ENCODE measurements at places on chromosomes 3 and 15.

- no peak for DNase-seq
Measured at GRCh38 chr3:87358066-87358465, 81.7 kb upstream of the POU1F1 start.

DNA sequence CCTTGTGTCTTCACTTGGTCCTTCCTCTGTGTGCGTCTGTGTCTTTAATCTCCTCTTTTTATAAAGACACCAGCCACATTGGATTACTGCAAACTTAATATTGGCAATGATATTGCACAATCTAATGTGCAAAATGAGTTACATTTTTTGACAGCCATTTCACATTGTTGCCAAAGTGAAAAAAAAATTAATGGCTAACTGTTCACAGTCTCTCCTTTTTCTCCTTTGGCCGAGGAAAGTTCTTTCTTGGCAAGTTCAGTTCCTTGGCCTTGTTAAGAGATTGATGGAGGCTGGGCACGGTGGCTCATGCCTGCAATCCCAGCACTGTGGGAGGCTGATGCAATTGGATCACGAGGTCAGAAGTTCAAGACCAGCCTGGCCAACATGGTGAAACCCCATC lies 62.2 kb upstream of the ZNF280D start:
- DNase-seq: peak; percentile 29

- DNase-seq: no peak
Measured at GRCh38 chr15:83243634-83244033, 36.0 kb upstream of the HDGFL3 start.

DNA sequence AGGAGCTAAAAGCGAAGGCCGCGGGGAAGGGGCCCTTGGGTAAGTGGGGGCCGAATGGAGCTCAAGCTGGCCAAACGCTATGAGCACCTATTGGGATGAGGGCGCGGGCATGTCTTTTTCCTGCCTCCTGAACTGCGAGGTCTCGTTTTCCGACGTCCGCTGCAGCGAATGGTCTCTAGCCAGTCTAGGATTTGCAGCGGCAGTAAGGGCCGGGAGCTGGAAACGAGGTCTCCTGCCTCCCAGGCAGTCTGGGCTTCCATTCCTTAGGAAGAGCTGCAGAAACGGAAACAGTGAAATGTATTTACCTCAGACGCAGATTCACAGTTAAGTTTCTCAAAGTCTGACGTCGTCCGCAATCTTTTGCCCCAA lies 517 bp downstream of the TMA7 start:
- no peak for DNase-seq

GRCh38 chr3:5250467-5251195 lies 63.1 kb downstream of the EDEM1 start:
- no peak for DNase-seq

DNA sequence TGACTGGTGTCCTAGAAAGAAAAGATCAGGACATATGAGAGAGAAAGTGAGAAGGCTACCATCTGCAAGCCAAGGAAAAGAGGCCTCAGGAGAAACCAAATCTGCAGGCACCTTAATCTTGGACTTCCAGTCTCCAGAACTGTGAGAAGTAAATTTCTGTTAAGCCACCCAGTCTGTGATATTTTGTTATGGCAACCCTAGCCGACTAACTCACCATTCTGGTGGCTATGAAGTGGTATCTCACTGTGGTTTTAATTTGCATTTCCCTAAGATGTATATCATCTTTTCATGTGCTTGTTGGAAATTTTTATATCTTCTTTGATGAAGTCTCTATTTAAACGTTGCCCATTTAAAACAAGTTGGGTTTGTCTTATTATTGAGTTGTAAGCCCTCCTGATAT lies 40.6 kb downstream of the ILDR1 start:
- no peak for DNase-seq

DNA sequence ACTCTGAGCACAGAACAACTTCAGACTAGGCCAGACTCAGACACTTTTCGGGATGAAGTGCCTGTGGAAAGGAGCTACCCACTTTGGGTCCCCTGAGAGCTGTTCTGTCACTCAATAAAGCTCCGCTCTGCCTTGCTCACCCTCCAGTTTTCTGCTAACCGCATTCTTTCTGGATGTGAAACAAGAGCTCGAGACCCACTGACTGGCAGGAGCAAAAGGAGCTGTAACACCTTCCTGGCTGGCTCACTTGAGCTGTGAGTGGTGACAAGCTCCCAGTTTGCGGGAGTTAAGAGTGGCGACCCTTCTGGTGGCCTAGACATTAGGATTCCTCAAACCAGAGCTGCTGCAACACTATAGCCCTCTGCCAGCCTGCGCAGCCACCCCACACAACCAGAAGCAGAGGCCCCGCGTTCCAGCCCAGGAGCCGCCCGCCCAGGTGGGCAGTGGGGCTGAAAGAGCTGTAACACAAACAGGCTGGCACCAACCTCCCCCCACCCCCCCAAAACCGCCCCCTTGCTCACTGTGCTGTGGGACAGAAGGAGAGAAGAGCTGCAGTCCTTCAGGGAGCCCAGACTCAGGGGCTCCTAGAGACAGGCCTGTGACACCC lies 1178.1 kb upstream of the GBE1 start:
- no peak for DNase-seq

- DNase-seq: no peak
Measured at GRCh38 chr3:12194209-12194608, 35.5 kb upstream of the TIMP4 start.

DNA sequence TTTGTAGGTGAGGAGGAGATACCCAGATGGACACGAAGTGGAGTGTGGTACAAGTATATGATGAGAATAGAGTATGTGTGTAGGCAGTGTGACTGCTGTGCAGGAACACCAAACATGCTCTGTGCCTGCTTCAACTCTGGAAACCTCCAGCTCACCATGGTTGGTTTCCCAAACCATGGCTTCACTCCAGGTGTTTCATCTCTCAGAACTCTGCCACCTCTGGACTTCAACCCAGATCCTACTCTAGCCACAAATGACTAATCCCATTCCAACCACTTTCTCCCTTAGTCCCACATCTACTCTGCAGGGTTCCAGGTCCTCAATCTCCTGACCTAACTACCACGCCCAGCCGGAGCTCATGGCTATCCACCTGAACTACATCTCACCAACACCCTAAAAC lies 102.1 kb downstream of the RYK start:
- no peak for DNase-seq

DNA sequence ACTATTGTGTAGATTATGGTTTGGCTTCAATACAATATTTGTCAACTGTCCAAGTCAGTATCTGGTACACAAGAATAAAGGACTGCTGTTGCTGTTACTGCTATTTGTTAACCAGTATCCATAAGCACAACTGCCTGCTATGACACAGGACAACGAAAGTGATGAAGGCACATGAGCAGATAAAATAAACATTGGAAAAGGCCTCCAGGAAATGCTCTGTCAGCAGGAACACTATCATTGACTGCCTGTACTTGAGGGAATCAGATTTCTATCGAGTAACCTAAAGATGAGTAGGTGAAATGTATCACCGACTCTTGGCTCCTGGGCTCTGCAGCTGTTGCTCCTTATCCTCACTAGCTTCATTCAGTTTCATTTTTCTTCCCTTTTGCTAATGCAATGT lies 56.5 kb downstream of the FMN1 start:
- no peak for DNase-seq

GRCh38 chr3:135802171-135802570 lies 163.4 kb upstream of the PPP2R3A start:
- no peak for DNase-seq

- DNase-seq: no peak
Measured at GRCh38 chr15:63551400-63551799, 45.8 kb upstream of the FBXL22 start.

- DNase-seq: no peak
Measured at GRCh38 chr15:46961795-46962194, 755.5 kb upstream of the SEMA6D start.

DNA sequence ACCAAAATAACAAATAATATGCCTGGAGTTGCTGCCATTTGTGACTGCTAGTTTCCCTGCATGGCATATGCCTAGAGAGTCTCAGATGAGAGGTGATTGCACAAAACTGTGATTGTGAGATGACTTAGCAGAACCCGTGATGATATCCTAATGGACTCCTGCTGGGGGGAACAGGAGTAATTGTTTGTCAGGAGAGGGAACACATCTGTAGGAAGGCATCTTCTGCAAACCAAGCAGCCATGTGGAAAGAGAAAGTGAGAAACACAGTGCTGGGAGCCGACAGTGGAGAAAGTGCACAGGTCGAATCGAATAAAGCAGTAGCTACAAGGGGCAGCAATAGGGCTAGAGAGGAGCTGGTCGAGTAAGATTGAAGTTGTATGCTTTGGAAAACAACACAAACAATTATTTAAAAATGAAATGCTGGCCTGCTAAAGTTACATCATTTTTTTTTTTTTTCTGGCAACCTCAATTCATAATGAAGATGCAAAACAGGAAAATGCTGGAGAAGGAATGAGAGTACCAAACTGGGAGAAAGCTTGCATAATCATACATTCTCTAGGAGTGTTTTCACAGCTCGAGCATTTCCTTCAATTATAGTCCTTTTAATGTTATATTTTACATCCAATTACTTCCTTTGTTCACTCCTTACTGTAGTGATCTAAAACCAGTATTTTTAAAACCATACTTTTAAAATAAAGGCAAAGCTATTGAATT lies 494.2 kb upstream of the AGTR1 start:
- no peak for DNase-seq

DNA sequence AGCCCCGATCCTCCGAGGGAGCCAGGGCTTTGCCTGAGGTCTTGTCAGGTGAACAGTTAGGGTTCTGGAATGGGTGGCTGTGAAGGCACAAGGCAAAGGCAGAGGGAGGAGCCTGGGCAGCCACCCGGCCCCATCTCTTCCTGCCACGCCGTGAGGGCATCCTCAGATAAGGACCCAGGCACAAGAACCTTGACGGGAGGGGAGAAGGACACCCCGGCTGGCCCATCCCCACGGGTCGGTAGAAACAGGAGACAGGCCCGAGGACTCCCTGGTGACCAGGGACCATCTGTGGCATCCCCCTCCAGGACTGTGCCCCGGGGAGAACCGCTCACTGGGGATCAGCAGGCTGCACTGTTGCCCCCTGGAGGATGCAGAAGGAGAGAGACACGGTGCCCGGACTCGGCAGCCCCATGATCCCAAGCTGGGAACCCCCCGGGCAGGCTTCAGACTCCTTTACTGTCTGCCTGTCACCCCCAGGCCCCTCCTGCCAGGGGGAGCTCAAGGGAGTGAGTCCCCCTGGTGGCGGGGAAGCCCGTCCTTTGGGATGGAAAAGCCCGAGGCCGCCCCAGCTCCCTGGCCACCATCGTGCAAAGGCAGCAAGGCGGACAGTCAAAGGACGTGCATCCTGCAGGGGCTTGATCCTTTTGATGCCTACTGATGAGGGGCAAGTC lies 12.3 kb upstream of the PCSK6 start:
- no peak for DNase-seq

DNA sequence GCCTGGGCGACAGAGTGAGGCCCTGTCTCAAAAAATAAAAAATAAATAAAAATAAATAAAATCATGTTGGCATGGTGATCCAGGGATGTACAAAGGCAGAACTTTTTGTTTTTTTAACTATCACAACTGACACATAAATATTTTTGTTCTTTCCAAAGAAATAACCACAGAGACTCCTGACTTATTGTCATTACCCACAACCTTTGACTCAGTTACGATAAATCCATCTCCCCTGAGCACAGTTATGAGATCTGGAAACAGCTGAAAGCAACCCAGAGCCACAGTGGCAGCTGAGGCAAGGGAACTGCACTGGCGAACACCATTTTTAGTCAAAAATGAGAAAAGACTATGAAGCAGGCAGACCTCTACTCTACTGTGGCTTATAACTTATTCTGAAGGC lies 24.0 kb downstream of the OSBPL10 start:
- DNase-seq: no peak

DNA sequence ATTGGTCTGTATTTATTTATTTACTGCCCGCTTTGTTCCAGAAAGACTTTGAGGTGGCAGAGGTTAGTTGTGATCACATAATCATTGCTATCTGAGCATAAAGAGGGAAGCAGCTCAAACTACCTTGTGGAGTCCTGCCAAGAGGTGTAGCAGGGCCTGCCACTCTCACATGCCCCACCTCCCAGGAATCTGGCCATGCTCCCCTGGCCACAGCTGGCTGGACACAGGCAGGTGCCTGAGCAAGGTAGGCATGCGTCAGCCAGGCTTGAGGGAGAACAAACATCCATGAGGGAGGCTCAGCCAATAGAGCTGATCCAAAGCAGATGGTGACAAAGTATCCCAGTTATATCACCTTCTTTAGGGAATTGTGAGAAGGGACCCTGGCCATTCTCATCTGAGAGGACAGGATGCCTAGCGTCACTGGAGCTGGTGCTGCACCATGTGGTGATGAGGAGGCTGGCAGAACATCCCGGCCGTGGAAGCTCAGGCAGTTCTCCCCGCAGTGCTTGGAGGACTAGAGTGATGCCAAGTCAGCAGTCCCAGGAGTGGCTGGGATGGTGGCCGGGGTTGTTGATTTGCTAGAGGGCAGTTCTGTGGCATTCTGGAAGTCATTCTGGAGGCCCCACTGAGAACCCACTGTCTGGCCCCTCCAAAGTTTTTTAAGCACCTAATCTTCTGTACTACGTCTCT lies 6.8 kb upstream of the POLG start:
- no peak for DNase-seq

GRCh38 chr3:116299646-116300081 lies 145.6 kb downstream of the LSAMP start:
- DNase-seq: no peak

DNA sequence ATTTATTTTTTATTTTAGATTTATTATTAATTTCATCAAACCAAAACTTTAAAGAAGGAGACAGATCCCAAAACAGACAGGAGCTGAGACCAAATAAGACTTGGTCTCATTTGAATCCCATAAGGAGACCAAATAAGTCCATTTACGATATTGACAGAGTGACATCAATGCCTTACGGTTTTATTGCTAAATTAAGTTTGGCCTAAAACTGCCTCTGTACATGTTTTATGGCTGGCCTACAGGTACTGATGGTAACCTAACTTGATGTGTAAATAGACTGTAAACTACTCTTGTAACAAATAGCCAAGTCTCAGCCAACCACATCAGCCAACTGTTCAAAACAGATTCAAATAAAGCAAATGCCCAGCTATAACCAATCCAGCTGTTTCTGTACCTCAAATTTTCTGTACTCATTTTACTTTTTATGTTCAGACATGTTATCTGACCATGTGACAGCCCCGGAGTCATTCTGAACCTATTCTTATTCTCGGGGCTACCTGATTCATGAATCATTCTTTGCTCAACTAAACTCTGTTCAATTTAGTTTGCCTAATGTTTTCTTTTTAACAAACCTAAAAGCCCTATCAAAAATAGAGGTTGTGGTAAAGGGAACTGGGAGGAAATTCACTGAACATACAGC lies 89.4 kb upstream of the CDAN1 start:
- no peak for DNase-seq

GRCh38 chr3:150264561-150265279 lies 143.4 kb upstream of the TSC22D2 start:
- no peak for DNase-seq
